ENCODE measurements at places on chromosomes 7 and 10.

- DNase-seq, result no peak
Measured at GRCh38 chr10:60384708-60385398, 4.8 kb downstream of the ANK3 start.

- DNase-seq, result peak; percentile 27
Measured at GRCh38 chr10:12656518-12657142, 307.3 kb downstream of the CAMK1D start.

DNA sequence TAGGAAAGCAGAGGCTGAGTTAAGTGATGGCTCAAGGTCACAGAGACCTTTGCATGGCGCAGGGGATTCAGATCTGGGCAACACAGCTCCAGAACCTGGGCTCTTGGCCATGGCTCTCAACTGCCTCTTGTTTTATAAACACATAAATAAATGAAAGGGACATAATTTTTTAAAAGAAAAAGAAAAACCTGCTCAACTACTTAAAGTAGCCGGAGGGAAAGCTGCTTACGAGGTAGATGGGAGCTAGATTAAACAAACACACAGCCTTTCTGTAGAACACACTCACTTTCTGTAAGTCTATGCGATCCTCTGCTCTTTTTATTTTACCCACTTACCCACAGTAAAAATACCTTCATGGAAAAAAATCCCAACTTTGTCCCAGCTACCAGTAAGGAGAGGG lies 81.3 kb downstream of the PIP4K2A start:
- DNase-seq, result no peak

- no peak for DNase-seq
Measured at GRCh38 chr10:21634599-21635365, 100.8 kb downstream of the MLLT10 start.

GRCh38 chr7:157769086-157769485 lies 432.3 kb downstream of the DNAJB6 start:
- DNase-seq, result no peak

GRCh38 chr10:78278058-78278404 lies 244.4 kb downstream of the RPS24 start:
- no peak for DNase-seq

DNA sequence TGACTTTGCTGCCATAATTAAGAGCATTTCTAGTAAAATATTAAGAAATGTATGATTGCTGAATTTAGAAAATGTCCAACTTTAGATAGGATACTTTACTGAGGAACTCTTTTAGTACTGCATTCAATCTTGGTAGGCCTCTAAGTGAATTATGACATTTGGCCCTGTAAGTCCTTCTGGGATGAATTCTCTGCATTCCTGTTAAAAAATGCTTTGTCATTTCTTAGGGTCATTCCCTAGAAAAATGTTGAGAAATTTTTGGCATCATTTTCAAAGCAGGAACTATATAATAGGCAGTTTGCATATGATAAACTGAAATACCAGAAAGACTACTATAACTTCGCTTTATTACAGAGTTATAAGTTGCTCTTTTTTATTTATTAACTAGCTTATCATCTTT lies 69.3 kb upstream of the PRR15 start:
- no peak for DNase-seq

GRCh38 chr10:103833731-103834365 lies 21.5 kb downstream of the SH3PXD2A start:
- DNase-seq, result no peak

DNA sequence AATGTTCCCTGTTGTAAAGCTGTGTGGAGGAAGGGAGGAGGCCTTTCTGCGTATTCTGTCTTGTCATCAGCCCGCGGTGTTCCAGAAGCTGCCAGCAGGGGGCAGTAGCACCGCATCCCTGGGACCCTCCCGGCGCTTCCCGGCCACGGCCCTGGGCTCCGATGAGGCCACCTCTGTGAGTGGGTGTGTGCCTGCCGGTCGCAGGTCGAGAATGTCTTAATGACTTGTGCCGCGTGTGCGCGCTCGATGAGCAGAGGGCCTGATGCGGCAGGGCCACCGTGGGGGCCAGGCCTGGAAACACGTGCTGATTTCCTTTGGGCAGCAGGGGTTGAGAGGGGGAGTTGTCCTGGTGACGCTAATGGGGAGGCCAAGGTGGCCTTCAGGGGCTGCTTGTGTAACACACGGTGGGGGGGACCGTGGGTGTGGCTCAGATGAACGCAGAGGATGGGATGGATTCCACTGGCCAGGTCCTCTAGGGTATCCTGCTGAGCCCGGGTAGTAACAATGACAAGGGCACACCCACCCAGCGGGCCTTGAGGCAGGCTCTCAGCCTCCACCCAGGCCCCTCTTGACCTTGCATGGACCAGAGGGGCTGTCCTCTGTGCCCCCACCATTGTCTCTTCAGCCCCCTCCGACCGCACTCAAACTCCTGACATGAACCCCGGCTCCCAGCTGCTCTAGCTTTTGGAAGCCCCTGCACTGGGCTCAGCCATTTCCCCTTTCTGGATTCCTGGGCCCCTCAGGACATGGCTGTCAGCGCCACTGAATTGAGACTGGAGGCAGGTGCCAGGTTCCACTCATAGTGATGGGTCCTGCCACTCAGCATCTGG lies 135.9 kb upstream of the PODXL start:
- DNase-seq, result peak; percentile 75

GRCh38 chr7:25666671-25667060 lies 438.4 kb upstream of the NPVF start:
- no peak for DNase-seq

GRCh38 chr7:86687831-86688230 lies 44.1 kb downstream of the GRM3 start:
- DNase-seq, result no peak

- no peak for DNase-seq
Measured at GRCh38 chr7:148921189-148921588, 37.1 kb upstream of the EZH2 start.

- DNase-seq, result no peak
Measured at GRCh38 chr7:144736880-144737493, 98.9 kb downstream of the TPK1 start.

All from NT2/D1 (cell line).